Activated naive CD4-positive, alpha-beta T cell (primary cell): ENCODE measurements at places on chromosomes 1 and 21.

DNA sequence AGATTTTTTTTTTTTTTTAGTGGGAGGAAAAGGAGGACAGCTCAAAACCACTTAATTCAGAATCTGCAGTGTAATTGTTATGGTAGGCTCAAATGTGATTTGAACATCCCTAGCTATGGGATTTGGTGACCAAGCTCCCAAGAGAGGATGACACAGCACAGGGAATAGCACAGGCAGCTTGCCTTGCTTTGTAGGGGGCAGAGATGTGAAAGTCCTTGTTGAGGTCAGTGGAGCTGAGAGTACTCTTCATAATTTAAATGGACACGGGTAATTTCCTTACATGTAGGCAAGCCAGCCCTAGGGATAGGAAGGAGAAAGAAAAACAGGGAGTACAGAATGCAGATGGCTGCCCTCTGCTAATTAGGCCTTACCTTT lies 3.2 kb upstream of the UCK2 start:
- DNase-seq, result no peak

- no peak for DNase-seq
These were observed 13.9 kb downstream of the HLX start for GRCh38 chr1:220892997-220893700.

DNA sequence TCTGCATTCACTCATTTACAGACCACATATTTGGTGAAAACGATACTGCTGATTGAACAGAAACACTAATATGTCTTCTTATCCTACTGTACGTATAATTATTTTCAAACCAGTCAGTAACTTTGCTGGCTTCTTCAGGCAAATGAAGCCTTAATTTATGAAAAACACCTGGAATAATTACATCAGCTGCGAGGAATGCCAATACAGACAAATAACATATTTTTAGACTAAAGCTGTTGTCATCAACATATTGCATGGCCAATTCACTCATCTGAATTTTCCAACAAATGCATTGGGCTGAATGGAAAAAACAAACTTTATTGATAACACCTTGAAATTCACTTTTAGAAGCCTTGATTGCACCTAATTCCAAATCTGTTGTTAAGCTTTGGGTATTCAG lies 165.9 kb downstream of the HLX start:
- no peak for DNase-seq

DNA sequence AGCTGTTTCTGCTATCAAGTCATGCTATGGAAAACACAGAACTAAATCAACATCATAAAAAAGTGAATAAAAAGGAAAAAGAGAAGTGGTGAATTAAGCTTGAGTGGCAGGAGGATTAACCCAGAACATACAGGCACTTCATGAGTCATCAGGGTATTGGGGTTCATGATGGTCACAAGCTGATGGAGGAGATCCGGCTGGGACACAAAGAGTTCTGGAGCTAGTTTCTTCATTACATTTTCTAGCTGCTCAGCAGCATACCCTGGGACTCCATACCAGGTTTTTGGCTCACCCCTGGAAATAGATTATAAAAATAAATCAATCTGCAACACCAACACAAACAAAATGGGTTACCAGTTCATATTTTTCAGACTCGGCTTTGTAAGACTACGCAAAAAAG lies 42.5 kb upstream of the SYT2 start:
- no peak for DNase-seq

DNA sequence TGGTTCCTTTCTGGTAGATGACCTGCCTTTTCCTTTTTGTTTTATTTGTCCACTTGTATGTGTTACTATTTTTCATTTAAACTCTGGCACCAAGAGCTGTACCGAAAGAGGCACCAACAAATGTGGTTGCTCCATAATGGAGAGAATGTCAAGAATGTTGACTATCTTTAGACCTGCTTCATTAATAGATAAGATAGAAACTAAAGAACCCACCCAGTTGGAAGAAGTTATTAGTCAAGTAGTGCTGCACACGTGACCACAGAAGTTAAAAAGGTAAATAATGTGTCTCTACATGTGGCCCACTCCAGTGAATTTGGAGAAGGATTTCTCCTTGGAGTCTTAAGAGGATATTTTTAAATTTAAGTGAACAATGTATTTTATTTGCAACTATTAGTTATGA lies 9.3 kb downstream of the ATP1A1 start:
- no peak for DNase-seq
